ENCODE measurements at places on chromosomes 6 and 20.
A peak's percentile ranks its signal among the peaks of the same experiment; 100 is the strongest.

DNA sequence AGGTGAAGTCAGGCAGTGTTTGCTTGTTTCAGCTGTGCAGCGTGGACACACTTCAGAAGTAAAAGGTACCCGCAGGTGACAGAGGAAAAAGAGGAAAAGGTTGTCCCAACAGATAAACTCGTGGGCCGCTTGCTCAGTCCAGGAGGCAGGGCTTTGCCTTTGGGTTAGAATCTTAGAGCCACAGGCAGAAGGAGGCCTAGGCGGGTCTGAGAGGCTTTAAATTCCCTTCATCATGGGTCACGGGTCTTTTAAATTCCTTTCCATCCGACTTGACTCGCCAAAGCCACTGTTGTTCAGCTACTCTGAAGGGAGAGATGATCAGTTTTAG is 48.2 kb downstream of the AGPAT4 start:
- DNase-seq, result no peak

DNA sequence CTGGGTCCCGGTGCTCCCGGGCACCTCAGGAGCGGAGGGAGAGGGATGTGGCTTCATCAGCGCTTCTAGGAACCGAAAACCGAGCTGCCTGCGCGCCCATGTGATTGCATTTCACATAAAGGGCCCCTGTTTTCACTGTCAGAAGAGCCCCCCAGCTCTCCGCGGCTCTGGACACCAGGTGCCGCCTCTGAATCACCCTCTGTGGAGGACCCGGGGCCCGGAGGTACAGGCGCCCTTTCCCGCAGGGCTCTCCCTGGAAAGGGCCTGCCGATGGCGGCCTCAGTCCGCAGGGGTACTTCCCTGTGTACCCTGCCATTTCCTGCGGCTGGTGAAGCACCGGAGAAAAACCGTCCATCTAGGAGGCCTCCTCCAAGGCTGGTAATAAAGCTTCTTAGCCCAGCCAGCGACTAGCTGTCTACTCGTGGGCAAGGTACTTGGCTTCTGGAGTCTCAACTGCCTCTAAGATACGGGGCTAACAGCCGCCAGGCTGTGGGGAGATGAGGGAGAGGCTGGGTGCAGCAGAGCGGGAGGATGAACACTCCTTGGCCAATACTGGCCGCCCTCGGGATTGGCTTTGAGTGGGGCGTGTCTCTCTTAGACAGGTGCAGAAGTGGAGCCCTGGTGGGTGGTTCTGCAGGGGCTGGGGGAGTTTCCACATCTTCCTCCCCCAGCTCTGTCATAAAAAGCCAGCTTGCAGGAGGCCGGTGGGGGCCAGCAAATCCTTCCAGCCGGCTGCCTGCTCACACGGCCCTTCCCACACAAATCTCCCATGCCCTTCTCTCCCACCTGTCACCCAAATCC is 1.6 kb downstream of the PPP1R16B start:
- DNase-seq, result no peak

DNA sequence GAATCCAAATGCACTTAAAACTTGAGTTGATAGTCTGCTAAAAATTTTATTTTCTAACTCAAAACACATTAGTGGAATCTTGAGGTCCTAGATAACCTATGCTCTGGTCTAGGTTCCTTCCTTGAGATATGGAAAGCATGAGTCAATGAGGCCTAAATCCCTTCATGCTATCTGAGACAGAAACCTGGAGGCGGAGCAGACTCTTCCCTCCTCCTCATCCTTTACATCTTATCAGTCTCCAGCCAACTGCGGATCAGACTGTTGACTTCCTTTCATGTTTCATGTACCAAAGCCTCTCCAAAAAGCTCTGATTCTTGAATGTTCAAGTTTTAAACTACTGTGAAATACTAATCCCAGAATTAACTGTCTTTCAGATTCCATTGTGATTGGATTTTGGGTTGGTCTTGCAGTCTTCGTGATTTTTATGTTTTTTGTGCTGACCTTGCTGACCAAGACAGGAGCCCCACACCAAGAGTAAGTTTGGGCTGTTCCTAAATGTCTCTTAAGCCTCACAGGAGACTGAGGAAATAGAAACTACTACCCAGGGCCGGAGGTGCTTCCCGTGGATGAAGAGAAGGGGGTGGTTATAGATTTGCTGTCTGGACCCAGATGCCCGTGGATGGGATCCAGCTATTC is 29.1 kb downstream of the MRAP2 start:
- DNase-seq, result no peak

GRCh38 chr20:376750-377149 is 3.8 kb upstream of the TRIB3 start:
- DNase-seq, result no peak

DNA sequence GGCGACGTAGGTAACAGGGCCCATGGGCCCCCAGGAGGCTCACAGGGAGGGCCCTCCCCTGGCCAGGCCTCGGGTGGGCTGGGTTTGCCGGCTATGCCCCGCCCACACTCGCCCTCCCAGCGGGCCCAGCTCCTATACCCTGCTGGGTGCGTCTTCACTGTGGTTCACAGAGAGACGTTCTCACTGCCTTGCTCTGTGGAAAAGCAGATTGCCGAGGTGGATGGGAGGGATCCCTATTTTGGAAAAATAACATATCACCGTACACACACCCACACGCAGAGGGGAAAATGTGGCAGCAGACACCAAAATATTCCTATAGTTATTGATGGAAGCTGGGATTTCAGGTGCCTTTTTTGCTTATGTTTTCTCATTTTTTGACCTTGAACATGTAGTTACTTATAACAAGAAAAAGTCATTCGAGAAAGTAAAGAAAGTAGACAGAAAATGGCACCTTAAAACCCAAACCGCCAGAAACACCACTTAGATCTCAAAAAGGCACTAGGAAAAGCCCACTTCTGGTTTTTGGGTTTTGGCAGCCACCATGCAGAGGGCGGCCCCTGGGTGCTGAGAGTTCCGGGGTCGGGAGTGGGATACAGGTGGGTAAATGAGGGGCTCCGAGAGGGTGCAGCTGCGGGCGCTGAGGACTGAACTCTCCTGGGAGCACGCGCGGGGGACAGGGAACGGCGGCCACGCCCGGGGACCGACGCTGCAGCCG is 49.4 kb downstream of the TMEM242 start:
- DNase-seq, result no peak

DNA sequence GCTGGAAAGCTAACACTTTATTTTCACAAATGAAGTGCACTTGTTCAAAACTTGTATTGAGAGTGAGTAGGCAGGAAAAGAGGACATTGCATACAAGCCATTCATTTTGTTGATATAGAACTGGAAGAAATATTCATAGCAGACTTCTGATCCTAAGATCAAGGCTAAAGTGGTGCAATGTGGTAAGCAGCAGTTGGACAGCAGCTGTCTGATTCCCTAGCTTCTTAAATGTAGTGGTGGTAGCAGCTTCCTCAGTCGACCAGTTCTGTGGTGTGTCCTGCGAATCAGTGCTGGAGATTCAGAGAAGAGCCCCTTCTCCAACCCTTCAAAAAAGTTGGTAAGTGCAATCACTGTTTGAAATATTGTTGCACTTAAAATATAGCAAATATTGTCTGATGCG is 281.7 kb upstream of the GJE1 start:
- no peak for DNase-seq

DNA sequence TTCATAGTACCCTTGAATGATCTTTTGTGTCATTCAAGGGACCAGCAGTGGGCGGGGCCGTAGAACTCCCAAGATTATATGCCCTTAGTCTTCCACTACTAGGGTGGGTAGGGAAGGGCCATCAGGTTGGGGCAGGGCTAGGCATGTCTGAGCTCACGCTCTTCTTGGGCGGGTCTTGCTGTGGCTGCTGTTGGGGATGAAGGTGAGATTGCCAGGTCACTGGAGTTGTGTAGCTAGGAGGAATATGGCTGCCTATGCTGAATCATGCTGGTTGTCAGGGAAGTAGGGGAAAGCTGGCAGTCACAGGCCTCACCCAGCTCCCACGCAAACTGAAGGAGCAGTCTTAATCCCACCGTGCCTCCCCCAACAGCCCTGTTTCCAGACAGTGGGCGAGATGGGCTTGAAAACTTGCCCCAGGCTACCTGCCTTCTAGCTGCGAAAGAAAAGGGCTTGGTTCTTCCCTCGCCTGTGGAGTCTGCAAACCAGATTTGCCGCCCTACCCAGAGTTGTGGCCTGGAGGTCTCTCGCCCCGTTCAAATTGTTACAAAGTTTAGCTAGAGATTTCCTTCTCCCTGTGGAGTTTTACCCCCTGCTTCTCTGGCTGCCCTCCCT is 76.4 kb upstream of the ADGRF4 start:
- no peak for DNase-seq

DNA sequence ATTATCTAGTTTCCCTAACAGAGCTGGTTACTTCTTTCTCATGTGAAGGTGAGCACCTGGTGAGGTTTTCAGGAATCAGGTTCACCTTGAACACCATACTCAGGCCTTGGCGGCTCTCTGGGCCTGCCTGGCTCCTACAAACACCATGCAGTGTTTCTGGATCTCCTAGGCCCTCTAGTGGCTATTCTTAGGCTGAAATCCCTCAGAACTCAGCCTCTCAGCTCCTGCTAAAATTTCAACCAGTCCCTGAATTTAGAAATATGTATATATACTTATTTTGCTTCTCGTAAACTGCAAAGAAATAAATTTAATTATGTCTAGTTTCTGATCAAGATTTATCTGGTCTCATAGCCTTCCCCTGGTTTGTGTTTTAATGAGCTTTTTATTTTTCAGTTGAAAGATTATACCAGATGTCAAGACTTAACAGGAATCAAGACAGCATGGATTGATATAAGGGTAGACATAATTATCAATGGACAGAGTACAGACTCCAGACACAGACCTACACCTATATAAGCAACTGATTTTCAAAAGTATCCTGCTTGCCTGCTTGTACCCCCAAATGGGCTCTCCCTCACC is 55.9 kb downstream of the ANKEF1 start:
- DNase-seq, result peak; percentile 64

DNA sequence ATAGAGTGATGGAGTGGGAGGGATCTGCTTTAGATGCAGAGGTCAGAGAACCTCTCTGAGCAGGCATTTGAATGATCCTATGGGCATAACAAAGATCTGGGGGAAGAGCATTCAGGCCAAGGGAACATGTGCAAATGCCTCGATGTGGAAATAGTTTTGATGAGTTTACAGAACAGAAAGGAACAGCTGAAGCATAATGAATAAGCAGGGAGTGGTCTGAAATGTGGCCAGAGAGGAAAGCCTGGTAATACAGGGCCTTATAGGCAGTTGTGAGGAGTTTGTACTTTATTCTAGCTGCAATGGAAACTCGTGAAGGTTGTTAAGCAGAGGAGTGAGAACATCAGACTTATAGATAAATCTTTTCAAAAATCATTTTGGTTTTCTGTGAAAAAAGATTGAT is 33.0 kb upstream of the ME1 start:
- DNase-seq, result peak; percentile 8

Measured in RWPE1 (cell line).